Naive thymus-derived CD8-positive, alpha-beta T cell (primary cell): ENCODE measurements at places on chromosomes 5 and 9.

DNA sequence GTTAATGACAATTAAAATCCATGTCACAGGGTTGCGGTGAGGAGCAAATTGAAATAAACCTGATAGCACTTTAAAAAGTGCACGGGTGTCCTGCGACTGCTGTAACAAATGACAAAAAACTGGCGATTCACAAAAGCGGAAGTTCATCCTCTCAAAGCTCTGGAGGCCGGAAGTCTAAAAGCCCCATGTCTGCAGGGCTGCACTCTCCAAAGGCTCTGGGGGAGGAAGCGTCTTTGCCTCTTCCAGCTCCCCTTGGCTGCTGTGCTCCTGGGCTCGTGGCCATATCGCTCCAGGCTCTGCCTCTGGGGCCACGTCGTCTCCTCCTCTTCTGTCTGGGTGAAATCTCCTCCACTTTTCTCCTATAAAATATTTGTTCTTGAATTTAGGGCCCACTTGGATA, 273.9 kb upstream of the IRX2 start:
- DNase-seq: no peak

GRCh38 chr5:178085316-178085715, 28.0 kb upstream of the N4BP3 start:
- no peak for DNase-seq

- DNase-seq: no peak
Measured at GRCh38 chr5:66529182-66529581, 67.0 kb upstream of the MAST4 start.

DNA sequence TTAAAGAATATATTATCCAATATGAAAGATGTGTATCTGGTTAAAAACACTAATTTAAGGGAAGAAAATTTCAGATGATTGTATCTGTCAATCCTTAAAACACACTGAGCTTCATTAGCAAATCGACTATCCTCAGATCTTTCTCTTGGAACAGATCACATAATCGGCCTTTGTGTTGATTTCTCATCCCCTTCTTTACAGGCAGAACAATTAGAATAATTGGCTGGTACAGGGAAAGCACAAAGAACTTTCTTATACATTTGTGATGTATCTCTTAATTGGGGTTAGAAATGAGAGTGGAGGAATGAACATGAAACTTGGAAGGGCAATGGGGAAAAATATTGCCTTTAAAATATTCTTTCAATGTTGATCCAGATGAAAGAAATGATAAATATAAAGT, 662.1 kb downstream of the TLE4 start:
- DNase-seq: no peak

GRCh38 chr5:58087905-58088304, 372.0 kb downstream of the PLK2 start:
- DNase-seq: no peak
